Stimulated activated CD4-positive, alpha-beta T cell treated with anti-CD3 and anti-CD28 coated beads, Interleukin-1b, Interleukin-23, amount 100 ng/mL, for 24 hours (primary cell): ENCODE measurements at places on chromosomes 2 and 18.

GRCh38 chr2:224433442-224433841 lies 31.5 kb upstream of the FAM124B start:
- no peak for DNase-seq

GRCh38 chr2:178829299-178829960 lies 22.2 kb upstream of the TTN start:
- no peak for DNase-seq

DNA sequence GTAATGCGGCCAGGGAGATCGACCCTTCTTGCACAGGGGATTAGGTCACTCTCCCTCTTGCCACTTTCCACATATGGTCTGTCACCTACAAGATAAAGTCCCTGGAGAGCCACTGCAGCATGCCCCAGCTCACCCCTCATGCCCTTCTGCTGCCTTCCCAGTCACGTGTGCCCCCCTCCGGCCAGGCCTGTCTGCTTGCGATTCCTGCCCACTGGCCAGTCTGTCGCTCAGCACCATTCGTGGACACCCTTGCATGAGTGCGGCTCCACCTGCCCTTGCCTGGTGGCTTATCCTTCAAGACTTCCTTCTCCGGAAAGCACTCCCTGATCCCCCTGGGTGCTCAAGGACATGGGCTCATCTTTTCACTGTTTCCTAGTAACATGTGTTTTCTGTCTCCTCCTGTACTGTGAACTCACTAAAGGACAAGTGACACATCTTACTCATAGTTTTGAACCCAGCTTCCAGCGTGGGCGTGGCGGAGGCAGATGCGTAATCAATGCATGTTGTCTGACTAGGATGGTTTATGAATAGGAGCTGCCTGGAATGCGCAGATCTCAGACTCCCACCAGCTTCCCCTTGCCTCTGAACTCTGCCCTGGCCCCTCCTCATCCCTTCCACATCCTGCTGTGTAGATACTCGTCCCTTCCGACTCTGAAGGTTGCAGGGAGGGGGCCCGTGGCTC lies 7.8 kb upstream of the NT5DC4 start:
- peak; percentile 53 for DNase-seq

DNA sequence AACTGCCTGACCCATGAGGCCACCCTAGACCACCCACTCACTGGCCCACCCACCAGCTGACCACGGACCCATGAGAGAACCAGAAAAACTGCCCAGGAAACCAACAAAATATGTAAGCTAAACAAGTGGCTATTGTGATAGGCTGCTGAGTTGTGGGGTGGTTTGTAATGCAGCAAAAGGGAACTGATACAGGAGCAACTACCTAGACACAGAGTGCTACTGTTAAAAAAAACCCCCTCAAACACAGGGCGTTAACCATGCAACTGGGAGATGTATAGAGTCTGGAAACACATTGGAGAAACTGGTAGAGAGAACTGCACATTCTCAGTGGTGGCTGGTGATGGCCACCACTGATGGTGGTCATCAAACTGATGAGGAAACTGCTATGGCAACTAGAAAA lies 206.3 kb upstream of the GYPC start:
- no peak for DNase-seq

- no peak for DNase-seq
These were observed 79.8 kb upstream of the CCDC141 start for GRCh38 chr2:179129574-179130238.

DNA sequence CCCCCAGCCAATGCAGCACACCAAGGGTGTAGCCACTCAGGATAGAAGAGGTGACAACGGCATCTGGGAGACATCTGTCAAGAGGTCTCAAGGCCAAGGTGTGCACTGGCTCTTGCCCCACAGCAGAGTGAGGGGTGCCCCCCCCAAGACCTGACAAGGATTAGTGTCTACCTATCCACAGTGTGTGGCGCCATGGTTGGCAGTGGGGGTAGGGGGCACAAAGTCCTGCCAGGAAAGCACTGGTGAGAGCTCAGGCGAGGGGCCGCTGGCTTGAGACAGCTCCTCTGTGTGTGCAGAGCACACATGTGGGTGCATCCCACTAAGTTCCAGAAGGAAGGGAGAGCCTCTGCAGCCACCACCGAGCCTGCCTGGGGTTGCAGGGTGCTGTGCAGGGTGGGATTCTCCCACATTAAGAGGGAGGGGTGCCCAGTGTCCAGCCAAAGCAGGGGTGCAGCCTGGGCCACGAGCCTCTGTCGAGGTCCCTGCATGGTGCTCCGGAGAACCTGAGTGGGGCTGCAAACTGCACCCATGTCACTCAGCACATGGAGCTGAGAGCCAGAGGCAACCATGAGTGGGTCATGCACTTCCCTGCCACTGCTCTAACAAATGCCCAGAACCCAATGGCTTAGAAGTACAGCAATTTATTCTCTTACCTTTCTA lies 311.2 kb upstream of the HDAC4 start:
- no peak for DNase-seq

- DNase-seq: no peak
These were observed 52.5 kb downstream of the MBP start for GRCh38 chr18:77079954-77080682.

DNA sequence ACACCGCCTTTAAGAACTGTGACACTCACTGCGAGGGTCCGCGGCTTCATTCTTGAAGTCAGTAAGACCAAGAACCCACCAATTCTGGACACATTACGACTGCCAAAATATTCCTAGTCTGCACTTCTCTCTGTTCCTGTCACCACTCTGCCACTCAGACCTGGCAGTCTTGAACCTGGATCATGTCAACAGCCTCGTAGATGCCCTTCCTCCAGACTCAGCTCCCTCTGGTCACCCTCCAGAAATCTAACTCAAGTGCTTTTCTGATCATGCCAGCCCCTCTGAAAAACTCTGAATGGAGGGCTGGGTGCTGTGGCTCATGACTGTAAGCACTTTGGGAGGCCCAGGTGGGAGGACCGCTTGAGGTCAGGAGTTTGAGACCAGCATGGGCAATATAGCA lies 20.3 kb downstream of the AAK1 start:
- no peak for DNase-seq

- no peak for DNase-seq
These were observed 56.3 kb upstream of the MYO3B start for GRCh38 chr2:170121689-170122088.

GRCh38 chr2:31372097-31372496 lies 42.4 kb downstream of the XDH start:
- DNase-seq: no peak

GRCh38 chr2:116859708-116860107 lies 954.8 kb upstream of the DDX18 start:
- no peak for DNase-seq

GRCh38 chr2:120642646-120643045 lies 93.0 kb upstream of the GLI2 start:
- no peak for DNase-seq

GRCh38 chr2:134189009-134189720 lies 64.7 kb upstream of the MGAT5 start:
- no peak for DNase-seq

- DNase-seq: no peak
These were observed 34.6 kb downstream of the UGP2 start for GRCh38 chr2:63876311-63876710.

DNA sequence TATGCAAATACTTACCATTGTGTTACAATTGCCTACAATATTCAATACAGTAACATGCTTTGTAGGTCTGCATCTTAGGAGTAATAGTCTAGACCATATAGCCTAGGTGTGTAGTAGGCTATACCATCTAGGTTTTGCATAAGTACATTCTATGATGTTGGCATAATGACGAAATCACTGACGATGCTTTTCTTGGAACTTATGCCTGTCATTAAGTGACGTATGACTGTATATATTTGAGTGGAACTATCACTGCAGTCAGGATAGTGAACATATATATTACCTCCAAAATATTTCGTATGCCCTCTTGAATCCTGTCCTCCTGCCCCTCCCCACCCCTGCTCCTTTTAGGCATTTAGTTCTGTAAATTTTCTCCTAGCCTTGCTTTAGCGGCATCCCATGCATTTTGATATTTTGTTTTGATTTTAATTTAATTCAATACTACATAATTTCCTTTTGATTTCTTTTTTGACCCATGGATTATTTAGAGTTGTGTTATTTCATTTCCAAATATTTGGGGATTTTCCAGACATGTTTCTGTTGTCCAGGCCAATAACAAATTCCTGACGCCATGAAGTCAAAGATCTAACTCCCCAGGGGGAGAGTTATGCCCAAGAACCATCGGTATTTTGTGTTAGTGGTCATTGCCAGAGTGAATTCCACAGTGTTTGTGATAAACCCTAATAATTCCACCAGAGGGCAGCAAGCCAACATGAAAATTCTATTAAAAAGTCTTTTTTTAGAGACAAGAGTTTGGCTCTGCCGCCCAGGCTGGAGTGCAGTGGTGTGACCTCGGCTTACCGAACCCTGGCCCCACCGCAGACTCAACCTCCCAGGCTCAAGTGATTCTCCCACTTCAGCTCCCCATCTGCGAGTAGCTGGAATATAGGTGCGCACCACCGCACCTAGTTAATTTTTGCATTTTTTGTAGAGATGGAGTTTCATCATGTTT lies 24.2 kb upstream of the CASP8 start:
- DNase-seq: no peak

- no peak for DNase-seq
These were observed 807 bp downstream of the GAREM1 start for GRCh38 chr18:32469691-32470459.

GRCh38 chr18:32351032-32351431 lies 119.7 kb downstream of the GAREM1 start:
- DNase-seq: no peak

DNA sequence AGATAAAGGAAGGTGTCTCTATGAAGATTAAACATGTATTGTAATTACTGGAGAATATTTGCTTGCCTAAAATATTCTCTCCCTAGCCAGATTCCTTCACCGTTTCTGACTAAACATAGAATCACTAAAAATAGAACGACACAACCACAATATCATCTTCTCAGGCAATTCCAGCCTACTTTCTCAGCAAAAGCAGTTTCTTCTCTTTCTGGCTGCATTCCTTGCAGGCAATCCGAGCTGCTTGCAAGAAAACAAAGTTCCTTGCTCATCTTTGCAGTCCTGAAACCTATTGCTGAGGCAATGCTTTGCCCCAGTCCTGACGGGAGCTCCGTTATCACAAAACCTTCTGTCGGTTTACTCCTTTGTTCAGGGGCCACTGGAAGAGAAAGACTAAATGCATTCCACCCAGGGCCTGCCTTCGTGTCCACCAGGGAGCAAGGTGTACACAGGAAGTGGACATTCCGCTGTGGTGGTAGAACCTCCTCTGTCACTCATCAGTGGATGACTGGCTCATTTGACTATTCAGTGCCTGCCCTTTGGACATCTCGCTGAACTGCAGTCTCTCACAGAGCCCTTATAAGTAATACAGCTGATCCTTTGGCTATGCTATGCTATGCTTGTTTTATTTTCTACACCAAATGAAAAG lies 239.2 kb upstream of the DOK6 start:
- DNase-seq: no peak

DNA sequence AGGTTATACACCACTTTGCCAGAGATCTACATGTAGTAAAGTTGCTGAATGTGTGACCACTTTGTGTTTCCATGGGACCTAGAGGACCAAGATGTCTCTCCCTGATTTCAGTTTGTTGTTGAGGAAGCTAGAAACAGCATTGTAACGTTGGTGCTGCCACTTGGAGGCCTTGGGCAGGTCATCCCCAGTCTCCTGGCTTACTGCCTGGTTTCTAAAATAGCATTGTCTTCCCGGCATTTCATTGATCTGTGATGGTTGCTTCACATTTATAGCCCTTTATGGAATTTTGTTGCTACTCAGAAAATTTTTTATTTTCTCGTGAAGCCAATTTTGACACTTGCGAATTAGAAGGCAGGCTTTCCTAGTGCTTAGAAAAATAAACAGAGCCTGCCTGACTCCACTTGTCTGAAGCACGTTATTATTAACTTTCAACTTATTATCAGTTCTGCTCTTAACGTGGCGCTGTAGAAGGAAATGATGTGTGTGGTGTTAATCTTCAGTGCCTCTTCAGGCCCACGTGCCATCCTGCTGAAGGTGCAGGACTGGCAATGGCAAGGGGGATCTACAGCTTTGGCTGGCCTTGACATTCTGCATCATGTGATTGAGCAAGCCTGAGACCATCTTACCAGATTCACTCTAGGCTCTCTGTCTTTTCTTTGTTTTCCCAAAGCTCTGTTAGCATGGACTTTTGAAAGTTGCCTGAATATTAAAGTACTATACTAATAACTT lies 59.9 kb downstream of the INPP4A start:
- DNase-seq: no peak

DNA sequence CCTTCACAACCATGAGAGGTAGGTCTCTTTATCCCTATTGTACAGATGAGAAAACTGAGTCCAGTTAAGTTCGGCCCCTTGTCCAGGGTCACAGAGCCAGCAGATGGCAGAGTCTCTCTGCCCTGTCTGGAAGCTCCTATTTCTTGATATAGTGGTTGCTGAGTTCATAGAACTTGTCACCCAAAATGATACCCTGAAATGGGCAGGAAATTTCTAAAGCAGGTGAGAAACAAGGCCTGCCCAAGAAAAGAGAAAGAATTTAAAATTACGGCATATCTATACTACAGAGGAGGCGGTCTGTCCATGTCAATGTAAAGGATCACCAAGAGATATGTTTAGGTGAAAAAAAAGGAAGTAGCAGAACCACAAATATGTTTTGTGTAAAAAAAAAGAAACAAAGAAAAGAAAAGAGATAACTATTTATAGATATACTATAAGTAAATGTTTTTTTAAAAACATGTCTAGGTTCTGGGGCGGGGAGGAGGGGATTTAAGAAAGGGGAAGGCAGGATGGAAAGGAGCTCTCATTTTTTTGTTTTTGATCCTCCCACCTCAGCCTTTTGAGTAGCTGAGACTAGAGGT lies 39.8 kb downstream of the MYO7B start:
- no peak for DNase-seq

DNA sequence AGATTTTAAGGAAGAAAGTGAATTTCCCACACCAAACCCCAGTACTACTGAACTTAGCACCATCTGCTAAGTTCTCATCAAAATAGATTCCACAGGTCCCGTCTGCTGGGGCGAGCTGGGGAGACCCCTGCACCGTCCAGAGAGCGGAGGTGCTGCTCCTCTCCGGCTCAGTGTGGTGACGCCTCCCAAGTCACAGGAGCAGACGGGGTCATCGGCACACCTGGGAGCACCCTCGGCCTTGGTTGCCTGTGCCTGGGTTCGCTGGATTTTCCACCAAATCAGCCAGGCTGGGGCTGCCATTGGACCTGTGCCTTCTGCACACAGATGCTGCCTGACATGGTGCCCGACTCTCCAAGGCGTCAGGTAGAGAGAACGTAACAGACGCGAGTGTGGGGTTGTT lies 141.3 kb downstream of the PXDN start:
- DNase-seq: no peak

- no peak for DNase-seq
These were observed 223.5 kb downstream of the PIK3C3 start for GRCh38 chr18:42178376-42179080.

GRCh38 chr2:235769046-235769445 lies 275.2 kb downstream of the AGAP1 start:
- no peak for DNase-seq
